T-helper 9 cell (primary cell): ENCODE measurements at places on chromosomes 16 and 17.

GRCh38 chr17:61157246-61157886 is 242.3 kb upstream of the TBX2 start:
- no peak for DNase-seq

DNA sequence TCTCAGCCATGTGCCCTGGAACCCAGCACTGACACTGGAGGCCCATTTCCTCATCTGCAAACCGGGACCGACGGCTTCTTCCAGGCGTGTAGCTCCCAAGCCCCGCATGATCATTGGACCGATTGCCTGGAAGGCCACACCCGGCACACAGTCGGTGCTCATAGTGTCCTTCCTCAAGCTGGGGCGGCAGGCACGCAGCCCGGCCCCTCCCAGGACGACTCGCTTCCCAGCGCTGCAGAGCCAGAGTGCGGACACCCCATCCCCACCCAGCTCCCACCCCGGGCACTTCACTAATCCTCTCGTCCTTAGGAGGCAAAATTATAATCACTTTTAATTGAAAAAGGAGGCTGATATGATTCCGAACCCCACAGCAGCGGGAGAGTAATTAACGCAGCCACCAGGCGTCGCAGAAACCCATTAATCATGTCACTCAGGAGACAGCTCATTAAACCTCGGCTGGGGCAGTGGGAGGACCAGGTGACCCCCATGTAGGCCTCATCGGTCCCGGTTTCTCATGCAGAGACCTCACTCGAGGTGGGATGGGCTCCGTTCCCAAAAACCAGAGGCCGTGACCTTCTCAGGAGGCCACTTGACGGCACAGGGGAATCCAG is 33.1 kb downstream of the ZNF469 start:
- no peak for DNase-seq

DNA sequence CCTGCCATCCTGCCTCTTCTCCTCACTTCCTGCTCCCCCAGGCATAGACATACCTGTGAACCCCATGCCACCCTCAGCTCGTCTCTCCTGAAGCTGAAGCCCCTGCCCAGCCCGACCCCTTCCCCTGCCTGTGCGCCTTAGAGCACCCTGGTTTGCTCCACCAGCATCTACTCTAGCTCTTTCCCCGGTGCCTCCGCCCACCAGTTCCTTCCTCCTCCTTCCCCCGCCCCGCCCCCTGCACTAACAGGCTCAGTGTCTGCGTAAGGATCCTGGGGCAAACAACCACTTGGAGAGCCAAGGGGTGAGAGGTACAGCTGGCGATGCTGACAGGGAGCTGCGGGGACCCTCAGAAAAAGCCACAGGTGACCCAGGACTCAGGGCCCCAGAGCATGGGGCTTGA is 1.9 kb downstream of the GPR142 start:
- DNase-seq, result peak; percentile 50

DNA sequence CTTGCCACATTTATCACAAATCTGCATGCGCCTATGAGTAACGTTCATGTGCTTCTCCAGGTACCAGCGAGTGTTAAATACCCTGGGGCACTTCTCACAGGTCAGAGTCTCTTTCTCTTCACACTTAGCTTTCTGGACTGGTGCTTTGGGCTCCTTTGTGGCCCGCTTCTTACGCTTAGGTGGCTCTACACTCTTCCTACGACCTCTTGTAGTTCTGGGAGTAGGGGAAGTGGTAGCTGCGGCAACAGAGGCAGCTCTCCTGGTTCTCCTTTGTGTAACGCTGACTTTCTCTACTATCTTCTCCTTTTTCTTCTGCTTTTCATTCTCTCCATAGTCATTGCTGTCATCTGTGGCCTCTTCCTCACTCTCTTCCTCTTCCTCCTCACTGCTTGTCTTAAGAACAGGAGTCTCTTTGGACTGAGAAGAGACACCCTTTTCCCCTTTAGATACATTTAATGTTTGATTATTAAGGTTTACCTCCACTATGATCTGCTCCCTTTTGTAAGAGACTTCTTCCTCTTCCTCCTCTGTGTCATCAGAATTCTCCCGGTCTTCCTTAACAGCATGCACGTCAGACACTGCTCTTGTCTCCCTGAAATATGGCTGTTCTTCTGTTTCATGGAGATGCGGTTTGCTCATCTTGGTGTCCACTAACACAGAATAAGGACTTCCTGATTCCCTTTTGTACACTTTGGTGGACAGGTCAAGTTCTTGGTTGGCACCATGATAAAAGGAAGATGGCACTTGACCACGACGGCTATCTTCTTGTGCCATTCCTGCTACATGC is 45.0 kb downstream of the ZNF652 start:
- no peak for DNase-seq

GRCh38 chr16:6104428-6104827 is 1006.8 kb upstream of the EEF2KMT start:
- no peak for DNase-seq

DNA sequence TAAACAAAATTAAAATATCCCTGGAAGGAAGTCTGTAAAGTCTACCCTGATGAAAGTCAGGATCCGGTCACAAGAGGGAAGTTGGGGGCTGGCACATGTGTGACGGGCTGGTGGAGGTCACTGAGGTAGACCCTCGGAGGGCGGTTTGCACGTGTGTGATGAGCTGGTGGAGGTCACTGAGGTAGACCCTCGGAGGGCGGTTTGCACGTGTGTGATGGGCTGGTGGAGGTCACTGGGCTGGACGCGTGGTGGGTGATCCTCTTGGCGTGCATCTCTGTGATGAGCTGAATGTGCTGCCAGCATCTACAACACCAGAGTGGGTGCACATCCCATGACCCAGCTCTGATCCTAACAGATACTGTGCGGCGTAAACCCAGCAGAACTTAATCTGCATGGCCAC is 43.7 kb upstream of the METRNL start:
- DNase-seq, result no peak

GRCh38 chr17:50527155-50527762 is 5.3 kb upstream of the EPN3 start:
- DNase-seq, result no peak

DNA sequence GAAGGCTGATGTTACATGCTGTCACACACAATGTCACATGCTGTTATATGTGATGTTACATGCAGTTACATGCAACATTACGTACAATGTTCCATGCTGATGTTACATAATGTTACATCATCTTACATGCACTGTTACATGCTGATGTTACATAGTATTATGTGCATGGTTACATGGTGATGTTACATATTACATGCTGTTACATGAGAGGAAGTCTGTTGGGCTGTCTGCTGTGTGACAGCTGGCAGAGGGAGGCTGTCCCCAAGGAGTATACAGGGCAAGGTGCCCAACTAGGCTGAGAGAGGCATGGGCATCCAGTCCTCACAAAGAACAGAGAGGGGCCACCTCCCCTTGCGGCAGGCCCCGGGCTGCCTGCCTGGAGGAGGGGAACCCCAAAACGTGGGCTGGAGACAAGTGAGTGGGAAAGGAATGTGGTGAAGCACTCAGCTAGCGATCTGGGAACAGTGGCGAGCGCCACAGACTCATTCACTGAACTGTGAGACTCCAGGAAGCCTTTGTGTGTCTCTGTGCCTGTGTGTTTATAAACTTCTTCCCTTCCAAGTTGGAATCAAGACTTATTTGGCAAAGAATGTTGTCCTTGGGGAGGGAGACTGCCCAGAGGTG is 30.6 kb downstream of the TMEM92 start:
- DNase-seq, result no peak

- DNase-seq, result no peak
Measured at GRCh38 chr17:21462237-21462636, 86.1 kb downstream of the KCNJ12 start.

- DNase-seq, result no peak
Measured at GRCh38 chr16:4957420-4957719, 760 bp upstream of the SEC14L5 start.

- no peak for DNase-seq
Measured at GRCh38 chr17:39213852-39214251, 11.9 kb downstream of the STAC2 start.

GRCh38 chr17:17822189-17822588 is 14.6 kb downstream of the SREBF1 start:
- DNase-seq, result no peak

DNA sequence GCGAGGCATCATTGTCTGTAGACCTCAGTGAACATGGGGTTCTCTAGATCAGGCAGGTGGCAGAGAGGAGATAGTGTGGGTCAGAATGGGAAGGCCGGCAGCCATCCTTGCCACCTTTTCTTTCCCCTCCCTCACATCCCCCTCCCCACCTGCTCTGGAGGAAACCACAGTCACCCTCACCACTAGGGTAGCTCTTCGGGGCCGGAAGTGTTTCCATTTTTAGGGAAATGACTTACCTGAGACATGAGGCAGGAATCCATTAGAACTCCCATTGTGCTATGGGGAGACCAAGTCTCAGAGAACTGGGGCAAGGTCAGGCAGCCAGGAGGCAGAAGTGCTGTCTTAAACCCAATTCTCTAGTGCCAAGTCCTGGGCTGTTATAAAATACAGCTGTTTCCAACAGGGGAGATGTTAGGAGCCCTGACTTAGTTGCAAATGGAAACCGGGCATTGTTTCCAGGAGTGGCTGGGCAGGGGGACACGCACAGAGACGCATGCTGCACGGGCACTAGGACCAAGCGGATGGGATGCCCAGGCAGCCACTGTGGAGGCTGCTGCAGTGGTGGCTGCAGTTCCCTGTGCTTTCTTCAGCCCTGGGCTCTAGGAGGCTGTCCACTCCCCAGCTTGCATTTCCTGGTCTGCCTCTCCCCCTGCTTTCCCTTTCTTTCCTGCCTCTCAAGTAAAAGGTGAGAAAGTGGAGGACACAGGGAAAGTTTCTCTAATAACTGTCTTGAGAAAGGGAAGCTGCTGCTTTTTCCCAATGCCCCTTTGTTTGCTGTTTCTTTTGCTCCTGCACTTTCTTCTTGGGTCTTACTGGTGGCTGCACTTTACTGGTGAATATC is 2.8 kb downstream of the HAS3 start:
- no peak for DNase-seq

- no peak for DNase-seq
Measured at GRCh38 chr16:72937360-72937759, 110.6 kb downstream of the ZFHX3 start.

DNA sequence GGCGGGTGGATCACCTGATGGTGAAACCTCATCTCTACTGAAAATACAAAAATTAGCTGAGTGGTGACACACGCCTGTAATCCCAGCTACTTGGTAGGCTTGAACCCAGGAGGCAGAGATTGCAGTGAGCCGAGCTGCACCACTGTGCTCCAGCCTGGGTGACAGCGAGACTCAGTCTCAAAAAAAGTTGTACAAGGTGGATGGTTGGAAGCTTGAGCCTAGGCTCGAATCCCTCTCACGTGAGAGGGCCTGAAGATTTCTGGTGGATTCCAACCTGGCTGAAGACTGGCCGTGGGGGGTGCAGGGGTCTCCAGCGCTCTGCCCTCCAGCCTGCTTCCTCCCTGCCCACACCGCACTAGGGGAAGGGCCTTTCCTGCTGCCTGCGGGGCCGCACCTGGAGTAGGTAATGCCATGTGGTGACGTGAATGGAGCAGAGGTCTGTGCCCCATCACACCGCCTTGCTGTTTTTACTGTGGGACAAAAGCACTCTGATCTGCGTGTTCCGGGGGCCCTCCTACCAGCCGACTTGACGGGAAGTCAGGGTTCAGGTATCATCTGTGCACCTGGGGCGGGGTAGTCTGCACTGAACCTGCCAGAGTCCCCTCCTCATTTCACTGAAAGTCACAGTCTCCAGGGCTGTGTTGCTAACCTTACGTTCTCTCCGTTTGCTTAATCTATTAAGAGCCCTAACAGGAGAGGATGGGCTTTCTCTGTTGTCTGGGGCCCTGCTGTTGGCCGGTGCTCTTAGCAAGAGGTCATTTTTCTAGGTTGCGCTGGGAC is 4.2 kb downstream of the RPL13 start:
- no peak for DNase-seq

DNA sequence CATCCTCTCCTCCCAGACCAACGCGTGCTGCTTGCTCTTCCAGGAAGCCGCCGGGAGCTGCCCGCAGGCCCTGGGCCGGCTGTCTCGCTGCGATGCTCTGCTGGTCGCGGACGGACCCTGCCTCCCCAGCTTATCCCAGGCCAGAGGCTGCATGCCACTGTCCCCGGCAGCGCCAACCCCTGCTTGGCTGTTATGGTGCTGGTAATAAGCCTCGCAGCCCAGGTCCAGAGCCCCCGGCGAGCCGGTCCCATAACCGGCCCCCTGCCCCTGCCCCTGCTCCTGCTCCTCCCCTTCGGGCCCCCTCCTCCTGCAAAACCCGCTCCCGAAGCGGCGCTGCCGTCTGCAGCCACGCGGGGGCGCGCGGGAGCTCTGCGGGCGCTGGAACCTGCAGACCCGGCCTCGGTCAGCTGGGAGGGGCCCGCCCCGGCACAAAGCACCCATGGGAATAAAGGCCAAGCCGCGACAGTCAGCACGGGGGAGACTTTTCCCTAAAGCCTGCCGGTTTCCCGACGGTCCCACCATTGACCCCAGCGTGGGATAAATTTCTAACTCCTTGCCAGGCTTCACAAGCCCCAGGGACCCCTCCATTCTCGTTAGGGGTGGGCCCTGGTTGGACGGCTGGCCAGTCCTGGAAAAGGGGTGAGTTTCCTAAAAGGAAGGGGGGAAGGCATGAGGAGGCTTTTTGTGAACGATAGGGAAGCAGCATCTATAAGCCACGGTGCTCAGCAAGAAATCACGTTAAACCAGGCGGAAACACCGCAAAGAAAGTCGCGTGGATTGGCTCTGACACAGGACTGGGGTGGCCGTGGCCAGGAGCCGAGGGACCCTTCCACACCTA is 11.2 kb downstream of the ENPP7 start:
- DNase-seq, result peak; percentile 68

- no peak for DNase-seq
Measured at GRCh38 chr16:76226011-76226410, 51.2 kb upstream of the CNTNAP4 start.

GRCh38 chr17:3828151-3828851 is 17.7 kb downstream of the NCBP3 start:
- no peak for DNase-seq

- peak; percentile 71 for DNase-seq
Measured at GRCh38 chr16:30896889-30897733, 697 bp downstream of the CTF1 start.

DNA sequence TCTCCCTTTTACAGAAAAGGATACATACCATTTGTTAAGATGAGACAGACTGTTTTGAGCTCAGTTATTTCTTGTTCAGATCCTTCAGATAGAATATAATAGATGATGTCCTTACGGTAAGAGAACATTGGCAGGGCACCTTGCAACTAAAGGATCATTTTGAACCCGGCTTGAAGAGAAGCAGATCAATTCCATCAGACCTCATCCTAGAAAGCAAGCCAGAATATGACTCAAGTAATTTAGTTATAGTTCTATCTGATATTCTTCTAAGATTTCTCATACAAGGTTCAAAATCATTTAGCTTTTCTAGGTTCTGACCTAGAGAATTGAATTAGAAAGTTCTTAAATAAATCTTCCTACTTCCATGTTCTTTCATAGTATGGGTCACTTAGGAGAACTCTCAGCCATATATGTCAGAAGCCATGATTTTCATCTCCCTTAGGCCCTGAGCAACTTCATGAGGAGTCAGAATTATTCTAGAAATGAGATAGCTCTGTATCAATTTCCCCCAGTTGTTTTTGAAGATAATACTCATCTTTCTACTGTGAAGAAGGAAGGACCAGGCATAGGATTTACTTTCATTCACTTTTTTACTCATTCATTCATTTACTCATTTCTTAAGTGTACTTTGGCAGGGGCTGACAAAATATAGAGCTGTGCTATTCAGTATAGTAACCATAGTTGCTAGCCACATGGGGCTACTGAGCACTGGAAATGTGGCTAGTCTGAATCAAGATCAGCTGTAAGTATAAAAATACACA is 2.5 kb upstream of the CMTM1 start:
- DNase-seq, result no peak

GRCh38 chr17:12209632-12210191 is 189.0 kb downstream of the MAP2K4 start:
- DNase-seq, result no peak

GRCh38 chr16:77611386-77611785 is 110.9 kb upstream of the NUDT7 start:
- DNase-seq, result no peak

- no peak for DNase-seq
Measured at GRCh38 chr16:79605999-79606398, 5.5 kb upstream of the MAF start.
